ENCODE measurements at places on chromosomes 16 and 17.
A peak's percentile ranks its signal among the peaks of the same experiment; 100 is the strongest.

- DNase-seq, result peak; percentile 42
Measured at GRCh38 chr17:73841431-73842060, 197.3 kb upstream of the SDK2 start.

- DNase-seq, result no peak
Measured at GRCh38 chr16:29986231-29986630, 9.2 kb downstream of the HIRIP3 start.

GRCh38 chr16:56279132-56279531, 87.8 kb downstream of the GNAO1 start:
- no peak for DNase-seq

DNA sequence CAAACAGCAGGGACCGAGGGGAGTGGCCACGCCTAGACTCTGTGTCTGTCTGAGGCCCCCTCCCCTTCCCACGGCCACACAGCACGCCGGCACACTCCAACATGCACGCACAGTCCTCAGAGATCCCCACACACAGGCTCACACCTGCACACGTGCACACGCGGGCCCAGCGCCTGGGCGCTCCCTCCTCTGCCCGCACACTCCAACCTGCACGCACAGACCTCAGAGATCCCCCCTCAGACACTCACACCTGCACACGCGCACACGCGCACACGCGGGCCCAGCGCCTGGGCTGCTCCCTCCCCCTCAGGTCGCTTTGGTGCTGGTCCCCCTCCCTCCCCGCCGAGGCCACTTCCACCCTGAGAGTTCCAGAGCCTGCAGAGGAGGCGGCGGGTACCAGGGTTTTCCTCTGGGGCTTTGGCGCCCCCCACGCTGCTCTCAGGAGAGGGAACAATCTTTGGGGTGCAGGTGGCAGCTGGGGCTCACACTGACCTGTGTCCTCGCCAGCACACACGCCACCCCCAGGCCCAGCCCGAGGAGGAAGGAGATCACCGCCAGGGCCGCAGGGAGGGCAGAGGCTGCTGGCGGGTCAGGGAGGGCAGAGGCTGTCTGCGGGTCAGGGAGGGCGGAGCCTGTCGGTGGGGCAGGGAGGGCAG, 1.6 kb downstream of the CD7 start:
- DNase-seq, result no peak

DNA sequence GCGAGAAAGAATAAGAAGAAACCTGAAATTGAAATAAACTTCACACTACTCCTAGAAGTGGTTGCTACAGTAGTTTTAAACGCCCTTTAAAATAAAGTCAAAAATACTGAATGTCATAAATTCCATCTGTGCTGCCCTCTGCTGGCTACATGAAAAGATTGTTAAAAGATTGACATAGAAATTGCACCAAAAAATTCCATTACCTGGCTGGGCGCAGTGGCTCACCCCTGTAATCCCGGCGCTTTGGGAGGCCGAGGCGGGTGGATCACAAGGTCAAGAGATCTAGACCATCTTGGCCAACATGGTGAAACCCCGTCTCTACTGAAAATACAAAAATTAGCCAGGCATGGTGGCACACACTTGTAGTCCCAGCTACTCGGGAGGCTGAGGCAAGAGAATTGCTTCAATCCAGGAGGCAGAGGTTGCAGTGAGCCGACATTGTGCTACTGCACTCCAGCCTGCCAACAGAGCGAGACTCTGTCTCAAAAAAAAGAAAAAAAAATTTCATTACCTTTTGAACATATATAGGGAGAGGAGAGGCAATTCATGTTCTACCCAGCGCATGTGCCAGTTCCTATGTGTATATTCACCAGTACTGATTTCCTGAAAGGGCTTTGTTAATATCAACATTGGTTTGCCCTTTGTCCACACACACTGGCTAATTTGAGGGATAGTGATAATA, 36.5 kb downstream of the CYTH1 start:
- DNase-seq, result no peak

GRCh38 chr16:1706386-1707192, 594 bp downstream of the MAPK8IP3 start:
- peak; percentile 46 for DNase-seq

DNA sequence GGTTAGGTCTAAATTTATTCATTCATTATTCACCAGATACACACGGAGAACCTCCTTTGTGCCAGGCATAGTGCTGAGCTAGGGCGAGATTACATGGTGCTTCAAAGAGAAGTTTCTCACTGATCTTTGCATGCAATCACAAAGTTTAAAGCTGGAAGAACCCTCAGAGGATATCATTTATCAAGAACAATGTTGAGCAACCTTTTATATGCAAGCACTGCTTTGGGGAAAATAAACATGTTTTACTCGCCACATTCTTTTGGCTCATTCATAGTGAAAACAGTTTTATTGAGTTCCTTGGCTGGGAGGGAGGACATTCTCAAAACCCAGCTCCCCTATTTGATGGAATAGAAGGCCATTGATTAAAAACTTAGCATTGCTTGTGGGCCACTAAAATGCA, 49.8 kb upstream of the XYLT1 start:
- DNase-seq, result peak; percentile 56

GRCh38 chr16:24135624-24136565, 120.2 kb upstream of the CACNG3 start:
- no peak for DNase-seq

GRCh38 chr17:61168506-61168905, 231.1 kb upstream of the TBX2 start:
- DNase-seq, result no peak
